Amygdala (tissue), 56 donors: ENCODE measurements at places on chromosomes 11 and 22.
A peak's percentile ranks its signal among the peaks of the same experiment; 100 is the strongest.

DNA sequence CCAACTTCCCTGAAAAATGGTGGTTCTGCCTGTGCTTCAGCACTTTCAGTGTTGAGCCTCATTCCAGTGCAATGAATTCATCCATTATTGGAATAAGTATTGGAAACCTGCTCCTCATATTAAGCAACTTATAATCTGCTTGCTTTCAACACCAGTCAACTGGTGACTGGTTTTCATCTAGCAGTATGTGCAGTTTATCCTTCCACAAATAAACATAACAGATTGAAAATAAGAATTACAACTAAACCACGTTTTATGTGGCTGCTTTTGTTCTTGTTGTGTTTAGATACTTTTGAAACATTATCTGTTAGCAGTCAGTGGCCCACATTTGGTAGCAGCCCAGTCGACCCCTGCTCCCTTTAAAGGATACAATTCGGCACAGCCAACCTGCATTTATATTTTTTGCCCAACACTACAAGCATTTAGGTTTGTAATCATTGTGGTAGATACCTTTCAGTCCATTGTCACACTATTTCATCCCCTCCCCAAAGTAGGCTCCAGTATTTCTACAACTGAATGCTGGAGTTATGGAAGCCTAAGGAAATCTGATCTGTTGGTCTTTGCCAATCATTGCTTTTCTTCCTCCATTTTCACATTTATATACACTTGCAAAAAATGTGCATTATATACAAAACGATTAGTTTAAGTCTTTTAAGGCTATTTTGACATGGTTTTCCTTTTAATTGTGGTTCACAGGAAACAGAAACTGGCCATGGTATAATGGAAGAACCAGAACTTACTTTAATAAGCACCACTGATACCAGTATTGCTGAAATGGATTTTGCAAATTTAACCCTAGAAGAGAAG lies 13.1 kb downstream of the TAF1D start:
- DNase-seq, result no peak

DNA sequence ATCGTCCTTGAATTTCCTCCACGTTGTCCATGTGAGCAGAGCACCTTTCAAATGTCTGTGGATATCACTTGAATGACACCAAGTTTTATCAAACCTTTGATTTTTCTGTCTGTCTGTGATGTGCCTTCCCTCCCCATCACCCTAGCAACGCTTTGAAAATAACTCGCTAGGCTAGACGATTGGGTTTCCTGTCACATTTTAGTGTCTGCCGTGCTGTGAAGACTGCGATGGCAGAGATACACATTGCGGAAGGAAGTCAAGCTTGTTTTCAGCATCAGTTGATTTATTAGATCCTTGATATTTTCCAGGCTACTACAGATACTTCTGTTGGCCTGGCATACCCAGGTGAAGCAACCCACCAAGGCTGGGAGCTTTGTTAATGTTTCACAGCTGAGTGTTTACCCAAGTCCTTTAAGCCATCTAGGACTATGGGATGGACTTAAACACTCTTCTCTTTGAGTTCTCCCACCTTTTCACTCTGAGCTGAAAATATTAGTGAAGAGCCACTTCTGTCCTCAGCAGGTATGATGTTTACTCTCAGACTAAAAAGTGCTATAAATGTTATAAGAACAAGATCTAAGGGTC lies 93.6 kb upstream of the CD44 start:
- no peak for DNase-seq

DNA sequence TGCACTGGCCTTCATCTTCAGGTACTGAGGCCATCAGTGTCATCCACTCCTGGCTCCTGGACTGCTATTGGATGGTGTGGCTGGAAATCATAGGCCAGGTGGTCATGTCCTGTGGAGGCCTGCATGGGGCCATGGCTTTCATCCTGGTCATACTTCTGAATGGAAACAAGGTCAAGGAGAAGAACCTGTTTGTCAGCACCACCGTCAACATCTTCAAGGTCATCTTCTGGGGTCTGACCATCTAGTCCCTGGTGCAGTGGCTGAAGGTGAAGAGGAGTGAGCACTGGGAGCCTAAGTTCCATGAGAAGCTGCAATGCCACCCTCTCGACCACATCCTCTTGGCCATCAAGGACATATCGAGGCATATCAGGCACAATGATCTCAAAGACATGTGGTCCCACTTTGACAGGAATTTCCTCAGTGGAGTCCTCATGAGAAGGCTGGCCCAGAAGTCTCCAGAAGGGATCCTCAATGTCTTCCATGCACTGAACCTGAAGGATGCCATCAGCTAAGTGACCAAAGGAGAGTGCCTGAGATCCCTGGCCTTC lies 120.0 kb upstream of the SERPIND1 start:
- DNase-seq, result no peak

- DNase-seq, result no peak
These were observed 56.7 kb downstream of the AMBRA1 start for GRCh38 chr11:46537121-46537520.

DNA sequence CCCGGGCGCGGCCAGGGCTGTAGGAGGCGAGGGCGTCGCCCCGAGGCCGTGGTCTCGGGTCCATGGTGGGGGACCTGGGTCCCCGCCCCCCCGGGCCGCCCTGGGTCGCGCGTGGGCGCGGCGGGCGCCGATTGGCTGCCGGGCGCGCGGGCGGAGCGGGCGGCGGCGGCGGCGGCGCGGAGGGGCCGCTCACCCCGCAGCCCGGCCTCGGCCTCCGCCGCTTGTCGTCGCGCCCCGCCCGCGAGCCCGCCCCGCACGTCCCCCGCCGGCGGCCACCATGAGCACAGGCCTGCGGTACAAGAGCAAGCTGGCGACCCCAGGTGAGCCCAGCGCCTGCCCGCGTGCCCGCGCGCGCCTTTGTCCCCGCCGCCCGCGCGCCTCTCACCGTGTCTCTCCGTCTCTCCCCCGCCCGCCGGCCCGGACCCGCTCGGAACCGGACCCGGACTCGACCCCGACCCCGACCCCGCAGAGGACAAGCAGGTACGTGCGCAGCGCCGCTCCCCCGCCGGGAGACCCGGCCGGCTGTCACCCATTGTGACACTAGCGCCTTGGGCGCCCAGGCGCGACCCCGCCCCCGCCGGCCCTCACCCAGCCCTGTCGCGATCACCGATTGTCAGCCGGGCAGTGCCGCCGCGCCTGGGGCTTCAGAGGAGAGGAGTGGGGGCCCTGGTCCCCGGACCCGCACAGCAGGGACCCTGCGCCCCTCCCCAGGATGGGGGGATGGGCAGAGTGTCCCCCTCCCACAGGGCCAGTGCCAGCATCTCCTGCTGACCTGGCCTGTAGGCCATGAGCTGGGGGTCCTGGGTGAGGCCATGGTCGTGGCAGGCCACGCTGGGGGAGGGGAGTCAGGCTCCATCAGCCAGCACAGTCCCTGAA lies at the start of gene SEPTIN5:
Gene SEPTIN5, plus strand, starts transcription at position 192 of the 876 bp plus-strand sequence. Its CDS starts 86 bp downstream, at position 278.
- DNase-seq, result no peak

GRCh38 chr22:47209040-47209514 lies 446.6 kb downstream of the TBC1D22A start:
- DNase-seq, result no peak

GRCh38 chr22:43185860-43186261 lies 1.1 kb downstream of the TTLL12 start:
- DNase-seq, result no peak

- no peak for DNase-seq
These were observed 102.5 kb downstream of the KIAA1671 start for GRCh38 chr22:25054943-25055511.

- no peak for DNase-seq
These were observed 216.3 kb upstream of the MTNR1B start for GRCh38 chr11:92753161-92753560.

DNA sequence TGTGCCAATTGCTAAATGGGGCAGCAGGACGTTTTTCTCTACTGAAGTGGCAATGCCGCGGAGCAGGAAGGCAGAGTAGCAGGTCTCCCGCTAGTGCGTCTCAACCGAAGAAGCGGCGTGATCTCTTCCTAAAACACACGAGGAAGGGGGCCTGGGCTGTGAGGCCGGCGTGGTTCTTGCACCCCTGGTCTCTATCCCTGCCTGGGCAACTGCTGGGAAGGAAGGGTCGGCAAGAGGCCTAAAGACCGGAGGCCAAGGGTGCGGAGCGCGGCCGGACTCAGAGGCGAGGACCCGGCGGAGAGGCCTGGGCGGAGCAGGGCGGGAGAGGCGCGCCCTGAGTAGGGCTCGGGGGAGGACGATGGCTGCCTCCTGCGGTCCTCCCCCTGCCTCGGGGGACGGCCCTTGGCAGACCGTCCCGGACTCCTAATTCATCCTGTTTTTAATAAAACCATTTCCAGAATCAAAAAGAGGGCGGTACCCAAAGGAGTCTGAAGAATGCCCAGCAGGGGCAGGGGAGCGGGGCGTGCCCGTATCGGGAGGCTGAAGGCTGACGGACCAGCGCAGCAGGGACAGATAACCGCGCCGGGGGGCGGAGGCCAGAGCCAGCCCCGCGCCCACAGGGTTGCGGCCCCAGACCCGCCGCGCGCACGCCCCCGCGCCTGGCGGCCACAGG lies 572 bp upstream of the APLP2 start:
- peak; percentile 40 for DNase-seq

DNA sequence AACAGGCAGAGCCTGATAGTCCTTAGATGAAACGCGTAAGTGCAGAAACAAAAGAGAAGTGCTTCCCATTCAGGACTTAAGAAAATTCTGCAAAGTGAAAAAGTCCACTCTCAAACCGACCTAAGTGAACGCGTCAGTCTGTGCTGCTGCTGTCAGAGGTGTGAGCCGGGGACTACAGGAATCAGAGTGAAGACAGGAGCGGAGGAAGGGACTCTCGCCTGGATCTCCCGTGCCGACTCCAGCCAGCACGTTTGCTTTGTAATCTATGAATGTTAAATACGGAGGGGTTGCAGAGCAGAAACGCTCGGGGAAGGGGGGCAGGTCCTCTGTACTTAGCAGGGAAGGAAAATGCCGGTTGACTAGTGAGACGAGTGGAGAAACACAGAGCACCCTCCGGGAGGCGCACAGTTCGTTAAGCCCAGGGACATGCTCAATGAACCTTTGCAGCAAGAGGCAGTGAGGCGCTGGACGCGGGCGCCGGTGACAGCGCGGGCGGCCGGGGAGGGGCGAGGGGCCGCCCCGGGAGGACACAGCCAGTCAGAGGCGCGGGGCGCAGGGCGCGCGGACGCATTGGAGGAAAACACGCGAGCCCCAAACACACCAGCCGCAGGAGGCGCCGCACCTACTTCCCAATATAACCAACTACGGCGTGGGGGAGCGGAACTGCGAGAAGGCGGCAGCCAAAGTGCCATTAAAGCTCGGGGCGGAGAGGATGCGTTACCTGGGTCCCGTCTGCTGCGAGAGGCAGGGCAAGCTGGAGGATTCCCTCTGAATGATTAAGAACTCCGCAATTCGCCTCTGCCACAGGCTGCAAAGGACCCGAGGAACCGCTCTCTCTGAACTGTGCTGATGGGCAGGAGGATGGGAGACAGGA lies at the start of gene CNTN5:
Gene CNTN5, plus strand, starts transcription at position 598 of the 874 bp plus-strand sequence.
- DNase-seq, result peak; percentile 44

DNA sequence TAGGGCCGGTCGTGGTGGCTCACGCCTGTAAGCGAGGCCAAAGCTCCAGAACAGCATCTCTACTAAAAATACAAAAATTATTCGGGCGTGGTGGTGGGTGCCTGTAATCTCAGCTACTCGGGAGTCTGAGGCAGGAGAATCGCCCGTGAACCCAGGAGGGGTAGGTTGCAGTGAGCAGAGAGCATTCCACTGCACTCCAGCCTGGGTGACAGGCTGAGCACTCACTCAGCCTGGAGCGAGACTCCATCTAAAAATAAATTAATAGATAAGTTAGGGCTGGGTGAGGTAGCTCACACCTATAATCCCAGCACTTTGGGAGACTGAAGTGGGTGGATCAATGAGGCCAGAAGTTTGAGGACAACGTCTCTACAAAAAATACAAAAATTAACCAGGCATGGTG lies 10.2 kb upstream of the TAB1 start:
- DNase-seq, result no peak

DNA sequence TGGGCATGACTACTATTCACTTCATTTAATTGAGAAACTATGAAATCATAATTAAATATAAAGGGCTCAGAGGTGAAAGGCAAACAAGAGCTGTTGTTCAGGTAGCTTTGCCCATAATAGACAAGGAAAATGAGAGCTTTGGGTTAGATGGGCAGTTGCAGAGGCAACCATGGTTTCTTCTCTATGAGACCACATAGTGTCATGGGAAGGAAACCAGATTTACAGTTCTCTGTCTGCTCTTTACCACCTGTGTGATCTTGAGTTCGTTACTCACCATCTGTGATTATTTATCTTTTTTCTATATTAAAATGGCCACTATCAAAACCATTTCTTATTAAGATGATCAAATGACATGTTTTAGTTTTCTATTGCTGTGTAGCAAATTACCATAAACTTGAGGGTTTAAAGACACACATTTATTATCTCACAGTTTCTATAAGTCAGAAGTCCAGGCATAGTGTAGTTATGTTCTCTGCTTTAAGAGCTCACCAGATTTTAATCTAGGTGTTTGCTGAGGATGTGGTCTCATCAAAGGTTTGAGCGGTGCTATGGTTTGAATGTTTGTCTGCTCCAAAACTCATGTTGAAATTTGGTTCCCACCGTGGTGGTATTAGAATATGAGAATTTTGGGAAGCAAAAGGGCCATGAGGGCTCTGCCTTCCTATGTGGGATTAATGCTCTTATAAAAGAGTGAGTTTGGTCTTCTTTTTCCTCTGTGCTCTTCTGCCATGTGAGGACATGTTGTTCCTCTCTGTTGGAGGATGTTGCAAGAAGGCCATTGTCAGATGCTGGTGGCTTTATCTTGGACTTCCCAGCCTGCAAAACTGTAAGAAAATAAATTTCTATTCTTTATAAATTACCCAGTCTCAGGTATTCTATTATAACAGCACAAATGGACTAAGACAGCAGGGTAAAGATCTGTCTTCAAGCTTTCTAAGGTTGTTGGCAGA lies 38.2 kb downstream of the OR2AG2 start:
- no peak for DNase-seq

GRCh38 chr11:6813656-6814055 lies 14.2 kb upstream of the OR6A2 start:
- DNase-seq, result no peak

DNA sequence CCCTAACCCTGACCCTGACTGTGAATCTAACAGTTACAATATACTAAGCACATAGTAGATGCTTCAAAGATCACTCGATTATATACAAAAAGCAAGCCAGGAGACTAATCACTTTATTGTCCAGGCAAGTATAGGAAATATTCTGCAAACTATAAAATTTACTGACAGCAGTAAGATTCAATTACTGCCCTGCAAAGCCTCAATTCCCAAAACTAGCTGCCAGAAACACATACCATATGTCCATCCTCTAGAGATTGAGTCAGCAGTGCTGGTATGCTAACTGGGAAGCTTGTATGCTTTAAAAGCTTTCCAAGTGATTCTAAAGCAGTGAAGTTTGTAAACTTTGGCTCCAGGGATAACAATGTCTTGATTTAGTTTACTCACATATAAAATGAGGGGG lies 26.1 kb downstream of the CSTF3 start:
- no peak for DNase-seq

DNA sequence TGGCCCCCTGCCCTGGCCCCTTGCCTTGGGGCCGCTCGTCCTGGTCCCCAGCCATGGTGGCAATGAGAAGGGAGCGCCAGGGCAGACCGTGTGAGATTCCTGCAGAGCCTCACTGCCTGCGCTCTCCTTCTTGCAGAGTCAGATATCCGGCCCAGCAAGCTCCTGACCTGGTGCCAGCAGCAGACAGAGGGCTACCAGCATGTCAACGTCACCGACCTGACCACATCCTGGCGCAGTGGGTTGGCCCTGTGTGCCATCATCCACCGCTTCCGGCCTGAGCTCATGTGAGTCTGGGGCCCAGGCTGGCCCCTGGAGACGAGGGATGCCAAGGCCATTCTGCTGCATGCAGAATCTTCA lies 114.1 kb downstream of the MICAL2 start:
- DNase-seq, result no peak

GRCh38 chr11:36512016-36512415 lies 1.9 kb upstream of the TRAF6 start:
- no peak for DNase-seq
